ENCODE measurements at places on chromosomes 6 and 20. TPM values are rescaled to one million over a fixed set of nuclear protein-coding genes. Genes with fewer than 3 reads are reported as not detected.

GRCh38 chr6:9455864-9456658, 958.8 kb downstream of the TFAP2A start:
- no peaks in the 10 kb centered on the region for H3K36me3 ChIP-seq
- H3K4me1 ChIP-seq, result no peaks in the 10 kb centered on the region
- no peak for DNase-seq
- H3K4me3 ChIP-seq, result no peak overlapping the region

DNA sequence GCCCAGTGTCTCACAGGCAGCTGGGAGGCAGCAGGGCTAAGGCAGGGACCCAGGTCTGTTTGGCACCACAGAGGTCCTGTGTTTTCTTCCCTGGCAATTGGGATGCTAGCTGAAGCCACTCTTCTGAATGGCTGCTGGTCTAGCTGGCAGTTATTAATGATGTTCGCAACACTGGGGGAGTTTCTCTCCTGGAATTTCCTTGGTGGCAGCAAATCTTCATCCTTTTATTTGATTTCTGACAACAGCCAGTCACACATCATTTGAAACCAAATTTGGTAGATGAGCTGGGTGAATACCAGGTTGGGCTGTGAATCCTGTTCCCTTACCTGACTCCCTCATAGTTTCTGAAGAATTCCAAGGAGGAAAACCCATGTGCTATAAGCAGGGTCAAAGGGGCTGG, 40.8 kb upstream of the SLC4A11 start:
- no peaks in the 10 kb centered on the region for H3K27me3 ChIP-seq
- H3K27ac ChIP-seq, result no peak overlapping the region
- peaks cover 29% of the 10 kb centered on the region for H3K36me3 ChIP-seq
- DNase-seq, result no peak
- H3K4me1 ChIP-seq, result no peaks in the 10 kb centered on the region

GRCh38 chr6:10194816-10195672, 219.8 kb downstream of the TFAP2A start:
- H3K36me3 ChIP-seq, result no peaks in the 10 kb centered on the region
- H3K4me3 ChIP-seq, result no peak overlapping the region
- H3K27ac ChIP-seq, result no peak overlapping the region

DNA sequence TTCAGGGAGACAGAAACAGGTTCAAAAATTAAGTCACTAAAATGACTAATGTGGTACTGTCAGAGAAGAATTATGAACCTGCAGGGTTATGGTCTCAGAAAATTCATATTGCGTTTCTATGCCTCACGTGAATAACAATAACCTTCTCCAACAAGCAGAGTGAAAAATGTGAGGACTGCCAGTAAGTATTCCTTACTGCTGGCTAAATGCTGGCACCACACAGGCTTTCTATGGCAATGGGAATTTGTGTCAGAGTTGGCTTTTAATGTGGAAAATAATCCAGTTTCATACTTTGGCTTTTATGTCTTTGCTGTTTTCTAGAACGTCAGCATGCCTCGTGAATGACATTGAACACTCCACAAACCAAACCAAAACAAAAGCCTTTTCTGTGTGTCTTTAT, 656.0 kb downstream of the KIF16B start:
- H3K27ac ChIP-seq, result no peak overlapping the region
- no peaks in the 10 kb centered on the region for H3K4me1 ChIP-seq
- DNase-seq, result no peak
- no peaks in the 10 kb centered on the region for H3K27me3 ChIP-seq
- no peaks in the 10 kb centered on the region for H3K36me3 ChIP-seq
- no peak overlapping the region for H3K4me3 ChIP-seq

DNA sequence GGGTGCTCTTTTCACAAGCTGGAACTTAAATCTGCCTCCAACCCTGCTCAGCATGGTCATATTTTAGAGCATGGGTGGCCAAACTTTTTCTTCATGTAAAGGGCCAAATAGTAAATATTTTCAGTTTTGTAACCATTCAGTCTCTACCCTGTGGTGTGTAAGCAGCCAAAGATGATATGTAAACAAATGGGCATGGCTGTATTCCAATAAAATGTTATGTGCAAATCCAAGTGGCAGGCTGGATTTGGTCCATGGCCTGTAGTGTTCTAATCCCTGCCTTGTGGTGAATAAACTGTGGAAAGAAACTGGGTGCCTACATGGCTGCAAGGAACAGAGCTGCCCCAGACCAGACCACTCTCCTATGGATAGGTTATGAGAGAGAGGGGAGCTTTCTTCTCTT, 32.7 kb downstream of the OGFRL1 start:
- no peaks in the 10 kb centered on the region for H3K36me3 ChIP-seq
- H3K4me3 ChIP-seq, result no peak overlapping the region
- H3K27ac ChIP-seq, result no peak overlapping the region
- no peaks in the 10 kb centered on the region for H3K27me3 ChIP-seq
- DNase-seq, result no peak
- H3K4me1 ChIP-seq, result peaks cover 4% of the 10 kb centered on the region

GRCh38 chr6:135861189-135861588, 9.7 kb downstream of the PDE7B start:
- H3K4me1 ChIP-seq, result no peaks in the 10 kb centered on the region
- H3K27ac ChIP-seq, result no peak overlapping the region
- H3K4me3 ChIP-seq, result no peak overlapping the region
- DNase-seq, result no peak

- peak; percentile 62 for DNase-seq
- H3K27me3 ChIP-seq, result no peaks in the 10 kb centered on the region
- H3K4me1 ChIP-seq, result peaks cover 21% of the 10 kb centered on the region
- peaks cover 9% of the 10 kb centered on the region for H3K36me3 ChIP-seq
- peak overlapping the region; percentile 22 for H3K27ac ChIP-seq
Measured at GRCh38 chr6:144314003-144314485, 28.9 kb downstream of the UTRN start.

GRCh38 chr6:120871416-120872261, 462.6 kb downstream of the TBC1D32 start:
- DNase-seq, result no peak
- no peaks in the 10 kb centered on the region for H3K4me1 ChIP-seq
- H3K4me3 ChIP-seq, result no peak overlapping the region
- no peaks in the 10 kb centered on the region for H3K27me3 ChIP-seq
- H3K36me3 ChIP-seq, result no peaks in the 10 kb centered on the region

- no peaks in the 10 kb centered on the region for H3K27me3 ChIP-seq
- no peak overlapping the region for H3K27ac ChIP-seq
- 0 out of 2 replicates have a peak, but pooled peaks cover 4% of the 10 kb centered on the region for H3K4me1 ChIP-seq
Measured at GRCh38 chr6:9566096-9566495, 848.8 kb downstream of the TFAP2A start.

DNA sequence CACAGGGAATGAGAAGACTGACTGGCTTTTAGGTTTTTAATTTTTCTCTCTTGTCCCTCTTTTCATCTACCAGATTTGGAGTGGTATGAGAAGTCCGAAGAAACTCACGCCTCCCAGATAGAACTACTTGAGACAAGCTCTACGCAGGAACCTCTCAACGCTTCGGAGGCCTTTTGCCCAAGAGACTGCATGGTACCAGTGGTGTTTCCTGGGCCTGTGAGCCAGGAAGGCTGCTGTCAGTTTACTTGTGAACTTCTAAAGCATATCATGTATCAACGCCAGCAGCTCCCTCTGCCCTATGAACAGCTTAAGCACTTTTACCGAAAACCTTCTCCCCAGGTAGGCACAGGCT, 644 bp downstream of the MAD2L1BP start:
- H3K36me3 ChIP-seq, result peaks cover 24% of the 10 kb centered on the region
- H3K27me3 ChIP-seq, result no peaks in the 10 kb centered on the region
- peak; percentile 54 for DNase-seq
- peak overlapping the region; percentile 30 for H3K27ac ChIP-seq

DNA sequence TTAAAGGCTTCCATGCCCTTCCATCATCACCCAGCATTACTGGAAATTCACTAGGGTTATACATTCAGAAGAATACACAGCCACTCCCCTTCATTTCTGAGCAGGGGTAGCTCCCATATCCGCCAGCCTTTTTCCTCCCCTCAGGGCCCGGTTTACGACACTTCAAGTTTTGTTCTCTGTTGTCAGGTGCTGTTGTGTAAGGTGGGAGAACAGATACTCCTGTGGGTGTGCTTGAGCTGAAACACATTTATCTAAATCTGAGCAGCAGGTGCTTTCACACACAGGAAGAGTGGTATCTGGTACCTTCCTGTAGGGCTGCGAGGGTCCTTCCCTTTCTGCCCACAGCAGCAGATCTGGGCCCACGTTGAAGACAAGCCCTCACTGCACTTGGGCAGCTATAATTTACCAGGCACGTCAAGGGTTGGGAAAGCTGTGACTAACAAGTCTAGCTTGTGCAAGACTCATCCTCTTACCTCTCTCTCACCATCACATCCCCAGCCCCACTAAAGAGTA, 215.8 kb upstream of the RREB1 start:
- no peak overlapping the region for H3K4me3 ChIP-seq
- H3K27me3 ChIP-seq, result no peaks in the 10 kb centered on the region
- peak; percentile 40 for DNase-seq
- no peak overlapping the region for H3K27ac ChIP-seq

DNA sequence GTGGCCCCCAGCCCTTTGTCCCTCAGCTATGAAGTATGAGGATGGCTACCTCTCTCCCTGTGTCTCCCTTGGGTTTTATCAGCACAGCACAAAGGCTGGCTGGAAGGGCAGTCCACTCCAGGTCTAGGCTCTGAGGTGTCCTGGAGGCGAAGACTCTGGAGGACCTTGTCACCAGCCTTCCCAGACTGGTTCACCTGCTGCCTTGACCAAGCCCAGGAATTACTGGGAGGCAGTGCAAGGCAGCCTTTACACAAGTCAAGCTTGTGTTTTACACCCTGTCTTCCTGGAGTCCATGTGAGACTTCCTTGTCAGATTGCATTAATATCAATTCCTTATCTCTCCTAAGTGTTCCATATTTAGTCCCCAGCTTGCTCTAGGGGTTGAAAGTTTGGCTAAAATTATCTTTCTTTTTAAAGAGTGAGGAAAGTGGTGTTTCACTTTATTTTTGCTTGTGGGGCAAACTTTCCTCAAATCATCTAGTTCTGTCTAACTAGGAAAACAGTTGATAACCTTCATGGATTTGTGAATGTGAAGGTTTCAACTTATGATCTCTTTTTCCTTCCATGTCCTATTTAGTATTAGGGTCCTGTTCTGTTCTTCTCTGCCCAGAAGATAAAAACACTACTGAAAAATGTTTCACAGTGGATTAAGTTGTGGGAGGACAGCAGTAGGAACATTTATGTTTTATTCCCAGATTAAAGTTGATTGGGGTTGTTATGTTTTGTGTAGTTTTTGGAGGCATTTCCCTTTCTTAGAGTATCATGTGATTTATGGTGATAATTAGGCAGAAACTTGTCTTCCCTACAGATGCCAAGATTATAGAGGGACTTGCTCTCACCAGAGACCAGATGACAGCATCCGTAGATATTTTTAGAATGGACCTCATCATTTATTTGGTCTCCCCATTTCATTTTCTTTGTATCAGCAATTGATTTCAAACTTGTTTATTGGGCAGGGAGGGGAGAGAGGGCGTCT, 114.8 kb downstream of the FOXO3 start:
- no peak for DNase-seq
- H3K4me3 ChIP-seq, result no peak overlapping the region
- no peak overlapping the region for H3K27ac ChIP-seq
- 0 out of 2 replicates have a peak, but pooled peaks cover 3% of the 10 kb centered on the region for H3K4me1 ChIP-seq

DNA sequence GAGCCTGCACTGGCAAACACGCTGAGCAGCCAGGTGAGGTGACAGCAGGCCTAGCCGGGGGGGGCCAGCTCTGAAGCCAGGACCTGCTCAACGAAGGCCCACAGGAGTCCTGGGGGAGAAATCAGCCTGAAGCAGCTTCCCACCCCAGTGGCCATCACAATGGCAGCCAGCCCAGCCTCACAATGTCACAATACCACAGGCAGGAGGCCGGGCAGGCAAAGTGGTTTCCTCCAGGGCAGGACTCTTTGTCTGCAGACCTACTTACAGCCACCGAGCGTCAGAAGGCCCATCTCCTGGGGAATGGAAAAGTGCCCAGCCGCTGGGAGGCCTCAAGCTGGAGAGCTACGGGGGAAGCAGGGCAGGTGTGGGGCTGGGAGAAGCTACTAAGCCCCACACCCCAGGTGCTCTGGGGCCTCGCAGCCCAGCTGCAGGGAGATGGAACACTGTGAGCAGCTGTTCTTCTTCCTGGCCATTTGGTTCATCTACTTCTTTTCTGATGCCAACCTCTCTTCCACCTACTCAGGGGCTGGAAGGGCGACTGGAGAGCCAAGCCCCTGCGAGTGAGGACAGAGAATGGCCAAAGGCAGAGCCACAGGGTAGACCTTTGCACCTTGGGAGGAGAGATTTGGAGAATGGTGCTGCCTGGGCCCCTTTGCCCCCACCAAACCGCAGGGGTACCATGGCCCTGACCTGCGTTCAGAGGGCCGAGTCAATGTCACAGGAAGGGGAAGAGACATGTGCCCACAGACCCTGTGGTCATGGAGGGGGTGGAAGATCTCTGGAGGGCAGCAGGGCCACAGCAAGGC, 22.3 kb upstream of the AVP start:
- no peak for DNase-seq
- no peaks in the 10 kb centered on the region for H3K4me1 ChIP-seq
- H3K27me3 ChIP-seq, result no peaks in the 10 kb centered on the region

DNA sequence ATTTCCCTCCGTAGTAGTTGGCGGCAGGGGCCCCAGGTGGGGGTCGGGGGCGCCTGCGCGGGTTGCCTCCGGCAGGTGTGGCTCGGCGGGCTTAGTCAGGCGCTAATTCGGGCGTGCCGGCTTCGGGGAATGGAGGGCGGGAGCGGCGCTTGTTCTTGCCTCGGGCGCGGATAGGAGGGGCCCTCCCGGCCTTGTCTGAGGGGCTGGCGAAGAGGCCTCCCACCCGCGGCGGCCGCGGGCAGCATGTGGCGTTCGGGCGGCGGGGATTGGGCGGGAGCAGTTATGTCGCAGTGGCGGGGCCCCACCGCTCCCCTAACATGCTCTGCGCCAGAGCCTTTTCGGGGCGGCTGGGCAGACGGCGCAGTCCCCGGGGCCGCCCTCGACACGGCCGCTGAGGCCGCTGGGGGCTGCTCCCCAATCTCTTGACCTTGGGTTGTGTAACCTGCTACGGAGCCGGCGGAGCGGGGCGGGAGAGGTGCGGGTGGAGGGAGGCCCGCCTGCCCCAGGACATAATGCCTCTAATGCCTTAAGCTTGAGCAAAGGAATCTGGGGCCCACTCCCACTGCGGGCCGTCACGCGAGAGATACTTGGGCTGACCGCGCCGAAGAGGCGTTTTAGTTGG, 1.1 kb downstream of the AMD1 start:
- H3K36me3 ChIP-seq, result no peaks in the 10 kb centered on the region
- peaks cover 43% of the 10 kb centered on the region for H3K4me1 ChIP-seq

GRCh38 chr6:143241111-143241510, 180.4 kb downstream of the AIG1 start:
- H3K27ac ChIP-seq, result no peak overlapping the region
- H3K27me3 ChIP-seq, result no peaks in the 10 kb centered on the region
- no peak overlapping the region for H3K4me3 ChIP-seq
- no peak for DNase-seq
- H3K4me1 ChIP-seq, result peaks cover 5% of the 10 kb centered on the region

The RNF144B gene
- 3.5 TPM for total RNA-seq

The GSTA3 gene
- total RNA-seq, result not detected

The ARID1B gene
- 19.3 TPM for total RNA-seq

The LPA gene
- total RNA-seq, result not detected

The BANF2 gene
- total RNA-seq, result not detected

The ADAM33 gene
- 53.1 TPM for total RNA-seq

The HDGFL1 gene
- not detected for total RNA-seq

The AVP gene
- not detected for total RNA-seq

The DLGAP4 gene
- 14.3 TPM for total RNA-seq

The CCN5 gene
- total RNA-seq, result 24.5 TPM

The NUP43 gene
- total RNA-seq, result 35.8 TPM

The PI16 gene
- 181 TPM for total RNA-seq

All from GM23248 (cell line).